Activated CD4-positive, alpha-beta T cell treated with anti-CD3 and anti-CD28 coated beads, Interleukin-2, Interleukin-6, amounts not matched to agents 100 ng/mL and 50 ng/mL, durations not matched to agents 16 hours and 8 hours (primary cell): ENCODE measurements at places on chromosomes 3 and 15.

DNA sequence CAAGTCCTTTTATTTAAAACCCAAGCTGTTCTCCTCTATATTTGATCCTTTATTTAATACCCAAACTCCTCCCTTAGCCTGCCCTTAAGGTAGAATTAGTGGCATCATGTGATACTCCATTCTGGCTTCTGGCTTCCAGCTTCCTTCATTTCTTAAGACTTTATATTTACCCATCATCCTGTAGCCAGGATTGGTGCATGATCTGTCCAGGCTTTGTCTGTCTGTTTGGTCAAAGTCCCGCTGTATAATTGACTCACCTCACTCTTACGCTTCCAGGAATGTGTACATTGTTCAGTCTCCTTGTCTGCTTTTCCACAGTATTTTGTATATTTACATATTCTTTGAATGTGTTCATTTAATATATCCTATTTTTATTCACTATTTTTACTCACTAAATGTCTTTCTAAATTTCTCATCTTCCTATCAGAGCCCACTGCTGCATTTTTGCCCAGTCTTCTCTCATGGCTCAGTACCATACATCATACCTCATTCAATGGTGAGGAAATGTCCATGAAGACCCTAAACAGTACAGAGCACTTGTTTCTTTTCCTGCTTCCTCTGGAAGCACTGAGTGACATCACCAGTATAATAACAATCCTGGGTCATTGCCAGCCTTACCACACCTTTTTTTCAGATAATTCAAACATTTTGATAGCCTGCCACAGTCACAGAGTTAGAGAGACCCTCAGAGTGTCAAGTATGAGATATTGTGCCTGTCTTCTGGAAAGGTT is 31.5 kb downstream of the TMEM108 start:
- no peak for DNase-seq

GRCh38 chr3:45763303-45763675 is 33.0 kb downstream of the SLC6A20 start:
- DNase-seq: no peak

DNA sequence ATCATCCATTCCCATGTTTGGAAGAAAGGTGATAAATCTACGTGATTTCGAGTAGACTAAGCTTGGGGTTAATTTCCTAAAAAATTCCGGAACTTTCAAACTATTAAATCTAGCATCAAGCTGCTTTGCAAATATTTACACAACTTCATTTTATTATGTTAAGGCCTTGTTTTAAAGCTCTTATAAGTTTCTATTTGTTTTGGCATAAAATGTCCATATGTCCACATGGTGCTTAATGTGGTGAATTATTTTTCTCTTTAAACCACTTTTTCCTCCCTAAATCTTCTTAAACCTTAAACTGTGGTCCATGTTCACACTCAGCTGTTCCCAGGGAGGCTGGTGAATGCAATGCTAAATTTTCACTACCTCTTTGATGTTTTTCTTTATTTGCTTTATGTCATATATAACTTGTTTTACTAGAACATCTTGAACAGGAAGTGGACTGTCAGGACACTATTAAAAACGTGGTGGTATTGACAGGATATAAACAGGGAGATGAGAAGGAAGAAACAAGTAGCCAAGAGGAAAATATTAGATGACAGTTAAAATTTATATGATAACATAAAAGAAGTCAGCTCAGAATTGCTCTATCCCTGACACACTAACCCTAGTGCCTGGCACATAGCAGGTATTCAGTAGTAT is 72.5 kb upstream of the AGTR1 start:
- no peak for DNase-seq

GRCh38 chr3:88469216-88469615 is 319.5 kb downstream of the C3orf38 start:
- DNase-seq: no peak

- DNase-seq: no peak
These were observed 10.9 kb downstream of the AMOTL2 start for GRCh38 chr3:134363381-134363755.

GRCh38 chr3:123660900-123661299 is 76.0 kb upstream of the HACD2 start:
- DNase-seq: no peak

- DNase-seq: no peak
These were observed 507.6 kb downstream of the NR2F2 start for GRCh38 chr15:96838081-96838480.

DNA sequence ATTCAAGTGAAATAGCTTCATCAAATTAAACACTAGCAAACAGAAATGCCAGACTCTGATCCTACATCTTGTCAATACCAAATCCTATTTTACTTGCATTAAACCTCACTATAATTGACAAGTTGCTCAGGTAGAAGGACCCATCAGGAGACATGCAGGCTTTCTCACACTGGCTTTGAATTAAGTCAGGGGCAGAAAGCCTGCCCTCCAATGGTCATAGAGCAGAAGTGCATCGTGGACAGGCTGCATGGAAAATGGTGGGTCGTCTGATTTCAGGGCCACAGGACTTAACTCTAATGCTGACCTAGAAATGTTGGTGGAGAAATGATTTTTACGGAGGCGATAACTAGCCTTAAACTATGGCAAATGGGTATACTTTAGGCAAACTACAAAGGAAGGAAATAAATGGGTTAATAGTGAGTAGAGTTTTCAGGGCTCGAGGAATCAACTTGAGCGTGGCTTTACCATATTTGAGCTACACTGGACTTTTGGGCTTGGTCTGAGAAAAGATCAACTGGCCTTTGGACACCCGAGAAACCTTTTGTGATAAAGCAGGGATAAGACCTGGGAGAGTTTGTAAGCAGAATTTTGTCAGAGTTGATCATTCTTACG is 283.9 kb downstream of the GRM7 start:
- peak; percentile 22 for DNase-seq

DNA sequence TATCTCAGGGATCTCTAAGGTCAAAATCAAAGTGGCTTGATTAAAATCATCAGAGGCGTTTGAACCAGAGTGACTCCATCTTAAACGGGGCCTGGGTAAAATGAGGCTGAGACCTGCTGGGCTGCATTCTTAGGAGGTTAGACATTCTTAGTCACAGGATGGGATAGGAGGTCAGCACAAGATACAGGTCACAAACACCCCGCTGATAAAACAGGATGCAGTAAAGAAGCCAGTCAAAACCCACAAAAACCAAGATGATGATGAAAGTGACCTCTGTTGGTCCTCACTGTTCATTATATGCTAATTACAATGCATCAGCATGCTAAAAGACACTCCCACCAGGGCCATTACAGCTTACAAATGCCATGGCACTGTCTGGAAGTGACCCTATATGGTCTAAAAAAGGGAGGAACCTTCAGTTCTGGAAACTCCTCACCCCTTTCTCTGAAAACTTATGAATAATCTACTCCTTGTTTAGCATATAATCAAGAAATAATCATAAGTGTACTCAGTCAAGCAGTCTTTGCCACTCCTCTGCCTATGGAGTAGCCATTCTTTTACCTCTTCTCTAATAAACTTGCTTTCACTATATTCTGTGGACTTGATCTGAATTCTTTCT is 143.3 kb upstream of the SLCO3A1 start:
- DNase-seq: no peak

GRCh38 chr3:104642827-104643226 is 723.9 kb upstream of the ALCAM start:
- DNase-seq: no peak

DNA sequence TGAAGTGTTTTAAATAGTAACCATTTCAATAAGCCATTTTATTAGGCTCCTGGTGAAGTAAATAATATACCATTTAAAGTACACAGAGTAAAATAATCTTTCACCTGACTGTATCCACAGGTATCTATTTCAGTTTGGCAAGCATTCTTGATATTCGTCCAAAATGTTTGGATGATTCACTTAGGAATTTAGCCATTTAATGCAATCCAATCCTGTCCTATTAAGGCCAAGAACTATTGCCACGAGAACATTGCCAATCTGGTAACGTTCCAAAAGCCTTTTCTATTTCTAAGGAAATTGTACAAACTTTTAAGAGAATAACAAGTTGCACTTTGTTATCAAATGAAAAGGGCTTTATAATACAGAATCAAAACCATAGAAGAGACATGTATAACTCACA is 209.8 kb upstream of the THRB start:
- no peak for DNase-seq

DNA sequence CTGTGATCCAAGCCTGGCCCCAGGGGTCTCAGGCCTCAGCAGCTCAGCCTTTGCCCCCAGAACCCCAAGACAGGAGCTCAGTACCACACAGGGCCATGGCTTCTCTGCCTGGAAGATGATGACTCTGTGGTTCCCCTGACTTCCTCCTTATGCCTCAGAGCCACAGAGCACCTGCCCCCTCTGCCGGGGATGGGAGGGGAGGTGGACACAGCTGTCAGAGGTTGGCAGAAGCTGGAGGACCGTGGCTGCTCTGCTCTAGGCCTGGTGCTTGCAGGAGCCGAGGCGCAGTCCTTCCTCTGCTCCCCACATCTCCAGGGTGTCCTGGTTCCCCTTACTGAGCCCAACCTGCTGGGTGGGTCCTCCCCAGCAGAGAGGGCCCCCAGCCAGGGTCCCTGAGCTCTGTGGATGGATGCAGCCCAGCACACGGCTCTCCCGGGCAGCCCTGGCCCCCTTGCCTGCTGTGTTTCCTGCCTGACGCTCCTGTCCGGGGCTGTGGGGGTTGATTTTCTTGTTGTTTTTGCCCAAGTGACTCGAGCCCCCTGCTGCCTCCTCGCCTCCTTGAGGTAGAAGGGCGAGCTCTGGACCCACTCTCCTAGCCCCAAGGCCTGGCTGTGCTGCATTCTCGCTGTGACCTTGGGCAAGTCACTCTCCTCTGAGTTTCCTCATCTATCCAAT is 36.6 kb downstream of the PSTPIP1 start:
- DNase-seq: no peak

- no peak for DNase-seq
These were observed 315.6 kb upstream of the THBS1 start for GRCh38 chr15:39265261-39265660.

DNA sequence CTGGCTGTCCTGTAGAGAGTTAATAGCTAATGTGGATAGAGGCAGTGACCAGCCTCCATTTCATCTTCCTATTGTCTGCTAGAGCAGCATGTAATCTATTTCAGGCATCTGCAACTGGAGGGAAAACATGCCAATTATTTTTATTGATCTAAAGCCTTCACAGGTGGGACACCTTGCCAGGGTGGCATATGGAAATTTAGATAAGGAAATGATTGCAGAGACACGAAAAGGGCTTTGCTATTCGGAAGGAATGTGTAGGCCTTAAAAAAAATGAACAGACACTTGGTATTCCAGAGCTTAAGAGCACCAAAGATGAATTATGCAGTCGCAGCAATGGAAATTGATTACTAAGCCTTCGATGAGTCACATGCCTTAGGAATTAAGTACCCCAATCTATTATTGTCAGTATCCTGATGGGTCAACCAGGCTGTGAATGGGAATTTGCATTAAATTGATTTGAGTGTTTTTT is 454.7 kb downstream of the SQOR start:
- no peak for DNase-seq

DNA sequence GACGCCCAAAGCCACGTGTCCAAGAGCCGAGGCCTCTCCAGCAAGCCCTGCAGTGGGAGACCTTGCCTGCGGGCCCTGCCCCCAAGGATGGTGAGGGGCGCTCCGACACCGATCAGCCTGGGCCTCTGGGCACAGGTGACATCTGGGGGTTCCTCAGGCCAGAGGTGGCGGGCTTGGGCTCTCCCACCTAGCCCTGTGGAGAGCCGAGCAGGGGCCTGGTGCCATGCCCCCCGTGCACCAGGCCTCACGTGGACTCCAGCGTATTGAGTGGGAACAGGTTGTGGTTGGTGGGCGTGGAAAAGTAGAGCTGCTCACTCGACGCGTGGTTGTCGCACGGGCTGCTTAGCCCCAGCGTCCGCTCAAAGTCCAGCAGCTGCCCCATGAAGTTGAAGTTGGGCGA is 5.8 kb downstream of the DUSP7 start:
- no peak for DNase-seq

- peak; percentile 31 for DNase-seq
These were observed 63.9 kb downstream of the TMCC1 start for GRCh38 chr3:129829640-129830039.

DNA sequence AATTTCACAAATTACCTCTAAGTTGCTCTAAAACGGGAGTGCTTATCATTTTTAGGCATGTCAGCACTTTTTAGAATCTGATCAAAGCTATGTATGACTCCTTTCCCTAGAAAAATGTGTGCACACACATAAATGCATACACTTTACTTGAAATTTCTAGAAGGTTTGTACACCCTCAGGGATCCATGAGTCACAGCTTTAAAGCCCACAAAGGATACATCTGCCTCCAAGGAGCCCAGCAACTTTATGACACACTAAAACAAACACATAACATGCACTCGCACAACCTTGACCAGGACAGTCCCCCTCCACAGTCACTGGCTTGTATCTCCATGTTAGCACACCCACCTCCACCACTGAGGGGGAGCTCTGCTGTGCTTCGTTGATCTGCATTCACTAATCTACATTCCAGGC is 722.0 kb upstream of the CFAP20DC start:
- peak; percentile 7 for DNase-seq

DNA sequence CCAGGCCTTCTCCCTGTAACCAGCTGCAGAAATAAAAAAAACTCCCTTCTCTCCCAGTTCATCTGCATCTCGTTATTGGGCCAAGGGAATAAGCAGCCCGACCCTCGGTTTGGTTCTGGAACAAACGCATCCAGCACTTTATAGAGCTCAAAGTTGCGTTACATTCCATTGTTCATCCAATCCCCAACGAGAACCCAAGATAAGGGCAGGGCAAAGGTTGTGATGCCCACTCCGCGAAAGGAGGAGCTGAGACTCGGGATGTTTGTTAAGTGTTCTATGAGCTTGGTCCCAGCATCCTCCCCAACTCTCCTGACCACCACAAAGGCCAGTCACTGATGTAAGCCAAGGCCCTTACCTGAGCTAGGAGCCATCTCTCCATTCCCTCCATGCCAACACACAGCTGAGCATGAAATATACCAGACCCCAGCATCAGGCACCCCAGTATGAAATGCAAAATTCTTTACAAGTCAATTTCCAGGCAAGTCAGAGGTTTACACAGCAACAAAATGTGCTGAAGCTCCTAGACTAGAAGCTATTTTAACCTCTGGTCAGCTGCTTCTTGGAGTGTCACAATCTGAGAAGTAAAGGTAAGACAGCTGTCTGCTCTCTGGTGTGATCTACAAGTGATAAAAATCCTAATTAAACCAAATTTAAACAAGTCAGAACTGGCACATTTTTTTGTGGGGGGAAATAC is 17.9 kb downstream of the CCDC12 start:
- DNase-seq: no peak

DNA sequence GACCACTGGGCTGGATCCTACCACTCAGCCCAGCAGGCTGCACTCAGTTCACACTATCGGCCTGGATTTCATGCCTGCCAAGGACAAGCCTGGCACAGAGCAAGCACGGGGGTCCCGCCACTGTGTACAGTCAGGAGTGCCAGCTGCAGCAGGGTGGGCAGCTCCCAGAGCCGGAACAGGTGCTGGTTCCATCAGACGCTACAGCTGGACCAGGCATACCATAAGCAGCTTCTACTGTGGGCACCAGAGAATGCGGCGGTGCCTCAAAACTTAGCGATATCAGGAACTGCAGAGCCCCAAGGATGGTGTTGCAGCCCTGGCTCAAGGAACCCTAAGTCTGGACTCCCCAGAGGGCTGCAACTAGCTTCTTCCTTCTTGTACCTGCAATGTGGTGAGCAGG is 124.8 kb downstream of the BCHE start:
- no peak for DNase-seq

GRCh38 chr3:41508063-41508696 is 308.9 kb downstream of the CTNNB1 start:
- no peak for DNase-seq
